NT2/D1 (cell line): ENCODE measurements at places on chromosomes 7 and 10.
A peak's percentile ranks its signal among the peaks of the same experiment; 100 is the strongest.

GRCh38 chr10:95397747-95398146 lies 106.9 kb upstream of the PDLIM1 start:
- DNase-seq, result no peak

GRCh38 chr7:134293002-134293740 lies 23.6 kb downstream of the SLC35B4 start:
- no peak for DNase-seq

DNA sequence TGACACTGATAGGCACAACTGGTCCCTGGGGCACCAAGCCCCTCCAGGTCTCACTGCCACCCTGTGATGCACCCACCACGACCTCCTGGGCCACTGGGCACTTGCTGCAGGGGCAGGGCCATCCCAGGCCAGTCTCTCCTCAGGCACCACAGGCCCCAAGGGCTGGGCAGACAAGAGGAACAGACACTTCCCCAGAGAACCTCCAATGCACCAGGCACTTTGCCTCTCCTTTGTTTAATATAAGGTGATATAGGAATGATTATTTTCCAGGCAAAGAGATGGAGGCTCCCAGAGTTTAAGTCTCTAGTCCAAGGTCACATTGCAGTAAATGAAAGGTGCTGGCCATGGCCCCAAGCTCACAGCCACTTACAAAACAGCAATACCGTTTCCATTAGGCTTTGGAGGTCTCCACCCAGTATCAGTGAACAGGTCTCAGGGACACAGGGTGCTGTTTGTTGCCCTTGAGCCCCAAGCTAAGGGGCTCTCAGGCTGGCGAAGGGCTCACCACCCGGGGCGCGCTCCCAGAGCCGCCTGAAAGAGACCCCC lies 4.5 kb downstream of the DEPP1 start:
- DNase-seq, result no peak

- no peak for DNase-seq
Observed at GRCh38 chr10:62548686-62549085, 174.5 kb downstream of the ZNF365 start.

DNA sequence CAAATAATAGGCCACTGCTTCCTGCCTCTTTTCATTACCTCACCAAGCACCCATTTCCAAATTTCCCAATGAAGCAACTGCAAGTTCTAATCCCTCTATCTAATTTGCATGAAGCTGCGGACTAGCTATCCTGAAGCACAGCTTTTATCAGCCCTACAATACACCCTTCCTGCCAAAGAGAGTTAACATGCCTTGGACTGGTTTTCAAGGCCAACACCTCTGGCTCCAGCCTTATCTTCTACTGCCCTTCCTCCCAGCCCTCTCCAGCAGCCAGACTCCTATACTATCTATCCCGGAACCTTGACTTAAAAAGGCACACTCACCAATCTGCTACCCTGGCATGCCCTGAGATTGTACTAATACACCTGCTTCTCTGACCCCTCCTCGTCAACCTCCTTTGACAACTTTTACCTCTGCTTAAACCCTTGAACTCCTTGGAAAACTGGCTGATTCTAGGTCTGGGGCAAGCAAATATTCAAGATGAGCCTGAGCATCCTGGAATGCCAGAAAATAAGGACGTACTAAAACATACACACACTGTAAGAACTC lies 73.4 kb downstream of the SGMS1 start:
- peak; percentile 15 for DNase-seq

- no peak for DNase-seq
Observed at GRCh38 chr10:43817368-43817767, 168.7 kb upstream of the ZNF32 start.

- DNase-seq, result no peak
Observed at GRCh38 chr10:5442990-5443370, 30.6 kb downstream of the NET1 start.

- DNase-seq, result no peak
Observed at GRCh38 chr7:36607721-36608095, 116.6 kb downstream of the AOAH start.

DNA sequence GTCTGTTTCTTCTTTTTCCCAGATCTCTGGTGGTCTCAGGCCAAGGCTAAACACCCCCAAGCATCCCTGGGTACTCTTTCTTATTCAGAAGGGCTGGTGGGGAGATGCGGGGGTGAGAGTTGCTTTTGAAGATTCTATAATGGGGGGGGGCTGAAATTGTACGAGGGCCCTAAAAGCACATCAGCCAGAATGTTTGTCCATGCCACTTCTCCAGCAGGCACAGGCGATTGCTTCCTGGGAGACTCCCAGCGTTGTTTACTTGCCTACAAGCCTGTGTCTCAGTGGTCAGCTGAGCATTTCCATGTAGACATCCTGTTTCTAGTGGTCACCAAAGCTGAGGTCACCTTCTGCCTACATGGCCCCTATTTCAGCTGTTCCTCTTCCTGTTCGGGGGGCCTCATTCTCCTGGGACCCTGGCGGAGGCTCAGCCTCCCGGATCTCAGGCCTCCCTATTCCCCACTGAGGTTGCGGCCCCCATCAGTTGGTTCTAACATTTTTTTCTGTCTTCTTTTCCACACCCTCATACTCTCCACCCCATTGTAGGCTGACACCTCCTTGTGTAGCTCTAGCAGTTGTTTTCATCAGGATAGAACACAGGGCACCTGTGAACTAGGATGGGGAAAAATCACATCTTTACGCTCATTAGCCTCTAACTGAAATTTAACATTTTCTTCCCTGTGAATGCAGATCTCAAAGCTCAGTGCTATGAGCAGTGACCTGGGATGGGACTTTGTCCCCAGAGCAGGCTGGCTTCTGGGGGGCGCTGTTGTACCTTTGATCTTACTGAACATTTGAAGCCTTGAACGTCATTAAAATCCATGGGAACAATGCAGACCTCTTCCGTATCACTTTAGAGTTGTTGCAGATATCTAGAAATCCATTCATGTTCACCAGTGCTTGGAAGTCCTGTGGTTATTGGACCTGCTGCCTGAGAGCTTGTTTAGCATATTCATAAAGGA lies 286.5 kb downstream of the GLRX3 start:
- DNase-seq, result no peak

GRCh38 chr7:20797462-20798080 lies 10.9 kb upstream of the SP8 start:
- DNase-seq, result no peak

- no peak for DNase-seq
Observed at GRCh38 chr10:77146712-77147336, 490.8 kb downstream of the KCNMA1 start.

DNA sequence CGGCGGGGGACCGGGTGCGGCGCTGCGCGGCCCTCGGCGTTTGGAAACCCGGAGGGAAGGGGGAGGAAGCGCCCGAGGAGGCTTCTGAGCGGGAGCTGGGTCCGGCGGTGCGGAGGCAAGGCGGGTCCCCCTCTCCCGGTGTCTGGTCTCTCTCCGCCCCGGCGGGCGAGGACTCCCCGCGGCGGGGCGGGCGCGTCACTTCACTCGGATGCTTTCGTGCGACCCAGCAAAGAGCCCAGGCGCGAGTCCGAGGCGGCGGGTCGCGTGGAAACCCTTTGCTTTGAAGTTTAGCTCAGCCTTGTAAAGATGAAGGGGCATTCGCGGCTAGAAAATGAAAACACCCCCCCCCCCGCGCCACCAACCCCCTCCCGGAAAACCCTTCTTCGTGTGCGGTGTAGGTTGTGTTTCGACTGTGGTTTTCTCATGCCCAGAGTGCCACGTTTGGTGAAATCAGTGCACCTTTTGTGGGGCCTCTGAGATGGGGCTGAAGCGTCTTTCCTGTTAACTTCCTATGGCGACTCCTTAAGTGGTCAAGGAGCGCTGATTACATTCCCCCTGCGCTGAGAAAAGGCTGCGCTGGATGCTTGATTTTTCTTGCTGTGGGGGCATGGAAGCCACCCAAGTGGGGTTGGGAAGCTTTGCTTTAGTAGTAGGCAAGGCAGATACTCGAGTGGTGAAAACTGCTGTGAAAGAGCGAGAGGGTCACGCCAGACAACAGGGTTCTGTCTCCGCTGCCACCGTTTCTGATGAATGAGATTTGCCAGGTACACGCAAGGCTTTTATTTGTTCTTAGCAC lies 876 bp downstream of the GNAI1 start:
- DNase-seq, result peak; percentile 16

- DNase-seq, result no peak
Observed at GRCh38 chr10:31321396-31321941, 2.5 kb downstream of the ZEB1 start.

GRCh38 chr7:88165697-88166096 lies 54.1 kb downstream of the SRI start:
- DNase-seq, result no peak

GRCh38 chr10:11610826-11611247 lies 613 bp downstream of the USP6NL start:
- peak; percentile 9 for DNase-seq

DNA sequence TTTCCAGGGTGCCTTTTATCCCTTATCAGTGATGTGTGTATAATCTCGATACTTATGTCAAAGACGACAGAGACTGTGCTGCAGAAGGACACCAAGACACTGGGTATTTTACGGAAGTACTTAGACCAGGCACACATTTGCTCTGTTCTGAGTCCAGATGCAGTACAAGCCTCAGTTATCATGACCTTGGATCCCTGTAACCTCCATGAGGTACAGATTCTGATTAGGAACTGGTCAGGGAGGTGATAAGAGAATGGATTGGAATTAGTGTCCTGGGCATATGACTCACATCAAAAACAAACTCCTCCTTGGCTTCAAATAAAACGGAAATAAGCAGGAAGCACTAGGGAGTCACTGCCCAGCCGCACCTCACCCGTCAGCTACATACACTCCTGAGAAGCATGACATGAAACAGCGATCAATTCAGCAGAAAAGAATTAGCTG lies 146.5 kb downstream of the SFMBT2 start:
- DNase-seq, result no peak
